Anterior cingulate cortex (tissue), 58 donors: ENCODE measurements at places on chromosomes 7 and 10.

GRCh38 chr7:47143339-47143738 lies 438.6 kb downstream of the TNS3 start:
- DNase-seq = no peak

- no peak for DNase-seq
Observed at GRCh38 chr7:151051108-151051507, 2.8 kb downstream of the ASIC3 start.

GRCh38 chr10:129102906-129103693 lies 363.9 kb upstream of the MGMT start:
- DNase-seq = no peak

DNA sequence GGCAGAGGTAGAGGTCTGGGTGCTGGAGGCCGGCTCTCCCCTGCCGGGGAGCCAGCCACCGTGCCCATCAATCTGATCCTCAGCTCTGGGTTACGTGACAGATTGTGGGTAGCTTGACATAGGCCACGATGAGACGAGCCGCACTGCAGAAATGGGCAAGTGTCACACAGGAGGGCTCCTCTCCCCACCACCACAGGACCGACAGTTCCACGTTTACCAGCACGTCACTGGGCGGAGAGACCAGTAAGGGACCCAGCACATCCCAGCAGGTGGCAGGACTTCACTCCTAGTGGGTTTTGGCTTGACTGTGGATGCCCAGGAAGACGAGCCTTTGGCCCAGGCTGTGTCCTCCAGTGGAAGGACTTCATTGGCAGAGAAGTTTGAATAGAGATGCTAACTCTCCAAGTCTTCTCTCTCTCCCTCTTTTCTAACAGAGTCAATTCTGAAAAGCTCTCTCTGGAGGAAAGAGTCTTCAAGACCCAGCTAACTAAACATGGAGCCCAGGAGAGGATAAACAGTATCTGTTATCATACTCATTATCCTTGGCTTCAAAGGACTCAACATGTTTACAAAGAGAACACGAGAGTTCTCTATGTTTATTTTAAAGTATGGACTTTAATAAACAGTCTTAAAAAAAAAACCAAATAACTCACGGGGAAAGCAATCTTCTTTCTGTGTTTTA lies 129.3 kb upstream of the JCAD start:
- DNase-seq = no peak

- DNase-seq = no peak
Observed at GRCh38 chr7:39608278-39608677, 15.1 kb upstream of the RALA start.

- DNase-seq = no peak
Observed at GRCh38 chr10:95414844-95415485, 124.2 kb upstream of the PDLIM1 start.

GRCh38 chr7:98621573-98622482 lies 4.7 kb downstream of the NPTX2 start:
- DNase-seq = no peak

GRCh38 chr7:124257638-124258308 lies 224.9 kb upstream of the TMEM229A start:
- no peak for DNase-seq

GRCh38 chr10:98924526-98924925 lies 311.1 kb downstream of the HPSE2 start:
- no peak for DNase-seq

DNA sequence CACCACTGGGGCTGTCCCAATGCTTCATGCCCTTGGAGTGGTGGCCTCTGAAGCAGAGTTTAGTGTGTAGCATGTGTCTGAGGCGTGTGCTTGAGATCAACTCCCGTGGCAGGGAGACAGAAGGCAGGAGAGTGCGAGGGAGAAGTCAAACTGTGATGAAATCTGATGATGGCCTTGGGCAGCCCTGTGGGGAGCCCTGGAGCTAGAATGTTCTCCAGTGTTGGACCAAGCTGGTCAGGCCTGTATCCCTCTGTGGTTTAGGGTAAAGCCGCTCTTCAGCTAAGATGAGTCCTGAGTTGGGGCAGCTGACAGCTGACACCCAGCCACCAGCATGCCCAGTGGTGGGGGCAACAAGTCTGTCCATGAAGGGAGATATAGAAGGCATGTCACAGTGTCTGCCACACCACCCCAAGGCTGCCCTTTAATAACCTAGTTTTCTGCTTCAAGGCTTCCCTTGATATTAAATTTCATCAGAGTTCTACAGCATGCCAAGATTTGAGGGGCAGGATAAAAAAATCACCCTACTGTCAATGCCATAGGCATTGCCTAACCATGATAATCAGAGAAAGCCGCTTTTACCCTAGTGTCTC lies 170.5 kb upstream of the SVIL start:
- no peak for DNase-seq
